ENCODE measurements at places on chromosomes 6 and 20. TPM values are rescaled to one million over a fixed set of nuclear protein-coding genes. Genes with fewer than 3 reads are reported as not detected.

DNA sequence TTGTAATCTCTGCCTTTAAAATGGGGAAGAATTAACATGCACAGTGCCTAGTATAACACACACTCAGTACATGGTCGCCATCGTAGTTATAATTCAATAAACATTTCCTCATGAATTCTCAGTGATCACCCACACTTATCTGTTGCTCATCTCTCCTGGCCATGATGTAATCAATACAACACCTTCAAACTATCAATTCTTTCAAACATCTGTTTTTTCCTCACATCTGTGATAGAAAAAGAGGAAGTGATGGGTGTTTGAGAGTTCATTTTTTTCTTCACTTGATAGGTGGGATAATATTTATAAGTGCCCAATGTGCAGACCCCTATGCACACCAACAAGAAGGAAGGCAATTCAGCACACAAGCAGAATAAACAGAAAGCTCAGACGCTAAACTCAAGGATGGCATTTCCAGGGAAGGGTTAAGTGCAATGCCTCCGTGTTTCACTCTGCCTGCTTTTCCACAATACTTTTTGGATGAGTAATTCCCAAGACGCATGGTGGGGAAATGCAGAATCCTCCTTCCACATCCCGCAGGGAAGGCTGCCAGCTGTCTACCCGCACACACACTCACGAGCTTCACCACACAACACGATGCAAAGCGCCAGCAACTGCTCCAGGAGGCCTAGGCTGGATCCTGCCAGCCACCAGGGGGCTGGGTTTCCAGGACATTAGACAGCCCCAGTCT lies 100.3 kb downstream of the GMPR start:
- peak; percentile 98 for DNase-seq

DNA sequence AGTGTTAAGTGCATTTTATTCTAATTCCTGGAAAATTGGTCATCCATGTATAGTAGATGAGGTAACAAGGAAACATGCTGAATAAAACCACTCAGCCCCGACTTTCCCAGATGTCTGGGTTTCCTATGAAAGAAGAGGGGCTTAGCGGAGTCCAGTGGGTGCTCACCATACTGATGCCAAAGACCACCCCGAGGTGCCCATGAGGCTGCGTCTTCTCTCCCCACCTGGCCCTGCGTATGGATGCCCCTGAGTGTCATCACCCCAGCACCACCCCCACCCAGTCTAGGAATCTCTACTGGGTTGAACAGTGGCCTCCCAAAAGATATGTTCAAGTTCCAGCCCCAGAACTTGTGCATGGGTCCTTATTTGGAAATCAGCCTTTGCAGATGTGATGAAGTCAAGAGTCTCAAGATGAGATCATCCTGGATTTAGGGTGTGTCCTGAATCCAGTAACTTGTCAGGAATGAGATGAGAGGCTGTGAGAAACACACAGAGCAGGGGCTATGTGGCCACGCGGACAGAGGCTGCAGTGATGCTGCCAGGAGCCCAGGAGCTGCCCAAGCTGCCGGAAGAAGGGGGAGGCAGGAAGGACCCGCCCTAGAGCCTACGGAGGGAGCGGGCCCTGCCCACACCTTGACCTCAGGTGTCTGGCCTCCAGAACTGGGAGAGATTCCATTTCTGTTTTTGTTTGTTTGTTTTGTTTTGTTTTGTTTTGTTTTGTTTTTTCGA lies 124.6 kb upstream of the CDH4 start:
- DNase-seq, result no peak

GRCh38 chr20:39106791-39107190 lies 144.6 kb downstream of the DHX35 start:
- DNase-seq, result no peak

GRCh38 chr20:45097485-45098102 lies 3.3 kb downstream of the KCNS1 start:
- peak; percentile 60 for DNase-seq

DNA sequence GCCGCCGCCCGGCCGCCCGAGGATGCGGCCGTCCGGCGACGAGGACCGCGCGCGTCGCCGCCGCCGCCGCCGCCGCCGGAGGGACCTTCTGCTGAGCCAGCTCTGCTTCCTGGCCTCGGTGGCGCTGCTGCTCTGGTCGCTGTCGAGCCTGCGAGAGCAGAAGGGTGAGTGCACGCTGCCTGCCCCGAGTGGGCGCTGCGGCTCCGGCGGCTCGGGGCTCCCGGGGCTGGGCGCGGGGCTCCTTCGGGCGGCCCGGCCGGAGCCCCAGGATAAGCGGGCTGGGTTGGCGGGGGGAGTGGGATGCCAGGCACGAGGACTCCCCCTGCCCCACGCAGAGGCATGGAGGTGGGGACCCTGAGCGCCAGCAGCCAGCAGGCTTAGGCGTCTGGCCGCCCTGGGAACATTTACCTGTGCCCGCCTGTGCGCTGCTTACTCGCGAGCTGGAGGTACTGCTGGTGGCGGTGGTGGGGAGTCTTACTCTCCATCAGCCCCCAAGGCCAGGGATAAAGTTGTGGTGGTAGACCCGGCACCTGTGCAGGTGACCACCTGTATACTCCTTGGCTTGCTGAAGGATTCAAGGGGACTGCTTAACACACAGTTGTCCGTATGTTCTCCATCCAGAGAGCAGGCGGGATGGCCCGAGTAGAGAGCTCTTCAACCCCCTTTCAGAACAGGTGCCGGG lies 520 bp downstream of the SLC24A3 start:
- no peak for DNase-seq

DNA sequence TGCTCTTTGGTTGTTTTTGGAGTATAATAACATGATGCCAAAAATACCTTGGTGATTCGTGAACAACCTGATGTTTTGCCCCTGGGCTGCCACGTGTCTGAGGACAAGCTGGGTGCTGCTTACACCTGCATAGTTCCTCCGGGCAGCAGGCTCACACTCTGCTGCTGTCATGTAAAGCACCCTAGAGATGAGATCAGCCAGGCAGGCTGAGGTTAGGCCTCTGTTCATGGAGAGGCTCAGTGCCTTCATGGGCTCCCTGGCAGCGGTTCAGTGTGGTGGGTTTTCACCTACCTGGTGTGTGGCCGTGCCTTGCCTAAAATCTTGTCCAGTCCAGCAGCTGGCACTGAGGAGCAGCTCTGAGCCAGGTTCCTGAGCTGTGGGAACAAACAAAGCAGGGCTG lies 60.1 kb upstream of the TAGAP start:
- no peak for DNase-seq

- peak; percentile 93 for DNase-seq
Measured at GRCh38 chr6:156953479-156954146, 176.4 kb downstream of the ARID1B start.

DNA sequence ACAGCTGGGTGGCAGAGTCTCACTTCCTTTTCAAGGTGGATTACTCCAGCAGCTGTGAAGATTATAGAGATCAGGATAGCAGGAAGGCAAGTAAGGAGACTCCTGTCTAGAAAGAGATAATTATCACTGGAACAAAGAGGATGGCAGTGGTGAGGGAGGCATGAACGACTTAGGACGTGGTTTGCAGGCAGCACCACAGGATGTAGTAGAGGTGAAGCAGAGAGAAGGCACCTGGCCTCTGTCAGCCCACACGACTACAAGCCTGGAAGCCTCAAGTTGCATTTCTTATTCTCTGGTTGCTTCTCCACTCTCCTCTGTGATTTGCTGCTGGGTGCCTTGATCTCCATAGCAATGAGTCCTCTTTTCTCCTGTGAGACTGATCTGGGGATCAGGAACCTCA lies 62.7 kb downstream of the TSHZ2 start:
- no peak for DNase-seq

DNA sequence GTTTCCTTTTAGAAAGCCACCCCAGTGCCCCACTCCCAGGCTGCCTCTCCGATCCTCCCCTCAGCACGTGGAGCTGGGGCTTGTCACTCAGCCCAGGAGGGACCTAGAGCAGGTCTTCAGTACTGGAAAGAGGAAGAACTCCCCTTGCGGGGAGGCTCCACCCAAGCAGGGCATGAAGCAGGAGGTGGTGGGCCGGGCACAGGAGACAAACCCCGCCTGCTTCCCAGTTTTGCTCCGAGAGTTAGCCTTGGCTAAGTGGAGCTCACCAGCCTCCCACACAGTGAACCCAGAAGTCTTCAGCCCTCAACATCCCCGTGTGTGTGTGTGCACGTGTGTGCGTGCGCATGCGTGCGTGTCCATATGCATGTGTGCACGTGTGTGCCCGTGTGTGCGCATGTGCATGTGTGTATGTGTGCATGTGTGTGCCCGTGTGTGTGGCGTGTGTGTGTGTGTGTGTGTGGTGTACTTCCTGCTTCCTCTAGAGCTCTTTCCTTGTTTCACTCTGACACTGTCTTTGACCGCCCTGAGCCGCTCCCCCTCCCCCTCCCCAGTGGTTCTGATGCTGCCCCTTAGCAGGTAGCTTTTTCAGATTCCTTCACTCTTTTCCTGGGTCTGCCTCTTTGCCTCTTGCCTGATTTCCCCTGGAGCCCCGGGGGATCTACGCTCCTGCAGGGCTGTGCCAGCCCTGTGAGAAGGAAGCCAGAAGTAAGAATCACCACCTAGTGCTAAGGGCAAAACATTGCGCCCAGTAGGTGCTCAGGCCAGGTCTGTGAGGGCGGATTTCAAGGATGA lies 239.8 kb downstream of the CDC5L start:
- DNase-seq, result no peak

- DNase-seq, result no peak
Measured at GRCh38 chr20:10793766-10794165, 120.0 kb upstream of the JAG1 start.

DNA sequence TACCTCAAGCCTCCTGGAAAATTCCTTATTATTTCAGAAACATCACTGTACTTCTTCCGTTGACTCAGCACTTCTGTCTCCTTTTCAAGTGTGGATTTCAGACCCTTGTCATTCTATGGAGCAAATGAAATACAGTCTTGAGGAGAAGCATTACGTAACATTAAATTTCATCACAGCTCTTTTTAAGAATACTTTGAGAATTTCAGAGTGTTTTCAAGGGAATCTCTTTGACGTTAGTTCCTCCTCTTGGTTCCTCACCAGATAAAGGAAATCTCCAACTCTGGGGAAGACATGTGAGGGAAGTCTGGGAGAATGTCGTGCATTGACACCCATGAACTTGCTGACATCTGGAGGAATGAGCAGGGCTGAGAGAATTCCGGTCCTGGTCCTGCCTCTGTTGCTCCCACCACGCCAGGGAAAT lies 32.3 kb downstream of the UST start:
- no peak for DNase-seq

DNA sequence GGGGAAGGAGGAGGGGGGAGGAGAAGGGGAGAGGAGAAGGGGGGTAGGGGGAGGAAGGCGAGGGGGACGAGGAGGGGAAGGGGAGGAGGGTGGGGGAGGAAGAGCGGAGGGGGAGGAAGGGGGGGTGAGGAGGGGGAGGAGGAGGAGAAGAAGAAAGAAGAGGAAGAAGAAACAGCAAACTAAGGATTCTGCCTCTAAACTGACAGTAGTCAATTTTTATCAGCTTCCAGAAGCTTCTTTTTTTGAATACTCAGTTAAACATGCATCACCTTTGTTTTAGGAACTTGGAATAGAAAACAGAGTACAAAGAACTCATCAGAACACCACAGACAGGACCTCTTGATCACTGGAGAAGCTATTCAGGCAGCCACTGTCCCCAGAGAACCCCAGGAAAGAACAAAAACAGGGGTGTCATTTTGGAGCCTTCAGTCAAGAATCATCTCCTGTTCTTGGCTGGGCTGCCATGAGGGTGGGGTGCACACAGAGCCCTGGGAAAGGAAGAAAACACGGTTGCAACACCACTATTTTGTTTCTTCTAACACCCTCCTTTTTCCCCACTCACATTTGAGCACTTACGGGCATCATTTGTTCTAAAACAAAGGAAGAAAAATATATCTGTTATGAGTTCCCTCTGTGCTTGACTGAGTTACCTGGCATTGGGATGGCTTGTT lies 67.4 kb downstream of the TMEM170B start:
- DNase-seq, result no peak

DNA sequence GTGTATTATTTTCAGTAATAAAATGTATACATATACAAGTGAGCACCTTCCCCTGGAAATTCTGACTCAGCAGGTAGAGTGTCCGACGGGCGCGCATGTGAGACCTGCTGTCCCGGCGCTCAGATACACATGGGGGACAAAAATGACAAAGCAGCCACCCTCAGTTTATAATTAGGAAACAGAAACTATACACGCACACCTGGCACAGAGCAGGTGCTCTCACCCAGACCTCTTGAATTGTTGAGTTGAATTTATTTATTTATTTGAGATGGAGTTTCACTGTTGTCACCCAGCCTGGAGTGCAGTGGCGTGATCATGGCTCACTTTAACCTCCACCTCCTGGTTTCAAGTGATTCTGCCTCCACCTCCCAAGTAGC lies 180.4 kb downstream of the ZDHHC14 start:
- no peak for DNase-seq

- DNase-seq, result no peak
Measured at GRCh38 chr6:92126983-92127382, 1292.4 kb downstream of the EPHA7 start.

- DNase-seq, result no peak
Measured at GRCh38 chr20:60541991-60542390, 583.8 kb downstream of the CDH26 start.

- DNase-seq, result peak; percentile 62
Measured at GRCh38 chr6:22873513-22874136, 304.3 kb downstream of the HDGFL1 start.

- DNase-seq, result no peak
Measured at GRCh38 chr6:91633374-91634111, 1046.7 kb upstream of the MAP3K7 start.

DNA sequence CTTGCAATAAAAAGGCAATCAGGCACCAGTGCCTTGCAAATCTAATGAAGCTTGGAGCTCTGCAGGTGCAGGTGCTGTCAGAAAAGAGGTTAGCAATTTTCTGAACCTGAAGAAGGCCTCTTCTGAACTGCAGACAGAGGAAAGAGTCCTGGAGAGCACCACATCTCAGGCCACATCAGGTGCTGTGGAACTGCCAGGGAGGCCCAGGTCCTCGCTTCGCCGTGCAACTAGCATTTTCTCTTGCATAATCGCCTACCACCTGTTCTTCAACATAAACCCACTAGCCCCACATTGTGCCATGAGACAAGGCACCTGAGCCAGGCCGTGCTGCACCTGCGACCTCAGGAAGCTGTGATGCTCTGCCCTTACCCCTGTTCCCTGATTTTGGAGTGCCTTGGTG lies 187.6 kb downstream of the DTNBP1 start:
- DNase-seq, result no peak

- no peak for DNase-seq
Measured at GRCh38 chr6:2552526-2553154, 198.1 kb downstream of the MYLK4 start.

DNA sequence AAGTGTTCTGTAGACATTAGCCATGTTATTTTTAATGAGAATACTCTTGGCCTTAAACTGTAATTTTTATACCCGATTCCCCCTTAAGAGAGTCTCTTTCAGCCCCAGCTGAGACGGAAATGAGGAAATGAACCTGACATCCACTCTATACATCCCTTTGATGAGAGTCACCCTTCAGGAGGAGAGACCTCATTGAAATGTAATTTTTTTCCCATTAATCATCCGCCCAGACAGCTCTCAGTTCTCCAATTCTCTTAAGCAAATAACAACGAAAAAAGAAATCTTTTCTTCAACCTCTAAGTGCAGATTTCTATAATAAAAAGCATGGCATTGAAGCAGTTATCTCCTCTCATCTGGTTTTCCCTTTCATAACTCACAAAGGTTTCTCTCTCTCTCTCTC lies 243.8 kb upstream of the PMEPA1 start:
- DNase-seq, result no peak

The JPH2 gene
- not detected for total RNA-seq

The FOXC1 gene
- 15.9 TPM for total RNA-seq

The NTSR1 gene
- total RNA-seq, result 0.30 TPM

The ACTR5 gene
- 9.7 TPM for total RNA-seq

The C4B gene
- 6.5 TPM for total RNA-seq

The NRN1 gene
- 25.6 TPM for total RNA-seq

The DNAAF9 gene
- 16.7 TPM for total RNA-seq

The GFOD1 gene
- total RNA-seq, result 26.3 TPM

The ELOVL4 gene
- total RNA-seq, result 4.1 TPM
